A549 treated with AZD2906 at 1 μM for 4 hours (cell line): ENCODE measurements at places on chromosomes 12 and 14. TPM values are rescaled to one million over a fixed set of nuclear protein-coding genes. Genes with fewer than 3 reads are reported as not detected.

TTC6 gene
- total RNA-seq, result 0.12 to 0.45 TPM (median 0.34 TPM) in 5 replicates

GPD1 gene
- total RNA-seq, result 0.09 to 0.32 TPM (median 0.14 TPM) in 5 replicates

PA2G4 gene
- 263 to 349 TPM (median 284 TPM) in 5 replicates for total RNA-seq

SLC6A12 gene
- total RNA-seq, result 0.82 to 1.2 TPM (median 1.0 TPM) in 5 replicates

FAIM2 gene
- total RNA-seq, result 0.01 to 0.13 TPM (median 0.03 TPM) in 3 of 5 replicates, not detected in the others

GPR162 gene
- 0.26 to 0.41 TPM (median 0.33 TPM) in 5 replicates for total RNA-seq

PLEKHH1 gene
- total RNA-seq, result 2.2 to 3.8 TPM (median 3.1 TPM) in 5 replicates

FAM186B gene
- 0.08 to 0.24 TPM (median 0.11 TPM) in 5 replicates for total RNA-seq

NRL gene
- total RNA-seq, result 0.74 to 1.1 TPM (median 0.98 TPM) in 5 replicates
